ENCODE measurements at places on chromosomes 12 and 14. TPM values are rescaled to one million over a fixed set of nuclear protein-coding genes. Genes with fewer than 3 reads are reported as not detected.

CD163L1 gene
- 61.2 TPM for total RNA-seq

DLGAP5 gene
- total RNA-seq: 7.5 TPM

WDR89 gene
- total RNA-seq: 13.4 TPM

TRAFD1 gene
- 49.0 TPM for total RNA-seq

MYH6 gene
- total RNA-seq: not detected

A2M gene
- 425 TPM for total RNA-seq

COX8C gene
- total RNA-seq: not detected

GZMB gene
- 25.4 TPM for total RNA-seq

GRIP1 gene
- 4.9 TPM for total RNA-seq

AHNAK2 gene
- total RNA-seq: 0.95 TPM

SETD3 gene
- total RNA-seq: 70.0 TPM

DNA sequence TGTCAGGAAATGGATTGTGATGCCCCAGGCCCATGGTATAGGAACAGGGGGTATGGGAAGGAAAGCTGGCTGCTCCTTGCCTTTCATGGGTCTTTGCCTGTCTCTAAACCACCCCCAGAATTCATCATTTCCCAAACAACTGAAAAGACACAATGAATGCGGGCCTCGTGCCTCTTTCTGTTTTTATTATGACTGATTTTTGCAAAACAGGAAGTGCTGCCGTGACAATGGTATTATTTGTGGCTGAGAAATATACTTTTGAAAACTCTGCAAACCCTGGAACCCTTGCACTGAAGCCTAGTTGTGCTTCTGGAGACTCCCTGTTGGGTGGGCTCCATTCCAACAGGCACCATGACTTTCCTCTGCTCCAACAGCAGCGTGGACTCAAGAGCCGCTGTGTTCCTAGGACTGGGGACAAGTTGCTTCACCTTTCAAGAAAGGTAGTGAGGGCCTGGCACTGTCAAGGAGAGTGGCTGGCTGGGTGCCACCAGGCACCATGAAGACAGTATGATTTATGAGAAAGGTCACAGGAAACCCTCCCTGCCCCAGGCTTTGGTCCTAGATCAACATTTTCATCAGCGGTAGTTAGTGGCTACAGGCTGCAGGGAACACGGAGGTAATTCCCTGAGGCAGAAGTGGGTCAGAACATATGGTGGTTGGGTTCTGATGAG lies 4.8 kb upstream of the DGLUCY start:
- no peak overlapping the region for H3K4me3 ChIP-seq
- peaks cover 11% of the 10 kb centered on the region for H3K4me1 ChIP-seq
- DNase-seq: no peak
- peak overlapping the region; percentile 39 for H3K27ac ChIP-seq

DNA sequence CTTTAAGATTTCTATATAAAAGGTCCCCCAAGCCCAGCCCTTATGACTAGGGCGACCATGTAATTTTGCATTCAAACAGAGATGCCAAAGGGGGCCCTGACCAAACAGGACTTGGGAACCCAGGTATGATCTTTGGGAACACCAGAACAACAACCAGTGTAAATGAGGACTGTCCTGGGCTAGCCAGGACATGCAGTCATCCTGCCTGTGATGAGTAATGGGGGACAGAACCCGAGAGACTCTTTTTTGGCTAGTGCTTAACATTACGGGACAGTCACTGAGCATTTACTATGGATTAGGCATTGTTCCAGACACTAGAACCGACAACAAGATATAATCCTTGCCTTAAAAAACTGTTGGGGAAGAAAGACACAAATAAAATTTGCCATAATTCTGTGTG lies 337.3 kb downstream of the CACNA1C start:
- no peaks in the 10 kb centered on the region for H3K36me3 ChIP-seq

DNA sequence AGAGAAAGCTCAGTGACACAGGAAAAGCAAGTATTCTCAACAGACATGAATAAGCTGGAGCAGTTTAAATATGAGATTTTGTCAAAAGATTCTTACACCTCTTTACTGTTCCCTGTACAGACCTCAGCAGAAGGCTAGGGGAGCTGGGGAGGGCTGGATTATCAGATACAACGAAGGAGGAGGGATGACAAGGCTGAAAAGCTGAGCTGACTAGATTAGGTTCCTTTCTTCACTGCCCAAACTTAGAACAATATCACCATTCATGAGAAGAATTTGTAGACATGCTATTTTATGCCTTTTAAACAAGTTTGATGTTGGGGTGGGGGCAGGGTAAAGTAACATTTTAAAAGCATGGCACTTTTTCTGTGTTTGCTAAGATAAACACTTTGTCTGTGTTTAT lies 611.1 kb downstream of the AACS start:
- no peak overlapping the region for H3K4me3 ChIP-seq
- no peaks in the 10 kb centered on the region for H3K4me1 ChIP-seq
- no peaks in the 10 kb centered on the region for H3K27me3 ChIP-seq
- H3K27ac ChIP-seq: no peak overlapping the region
- DNase-seq: no peak
- no peaks in the 10 kb centered on the region for H3K36me3 ChIP-seq

DNA sequence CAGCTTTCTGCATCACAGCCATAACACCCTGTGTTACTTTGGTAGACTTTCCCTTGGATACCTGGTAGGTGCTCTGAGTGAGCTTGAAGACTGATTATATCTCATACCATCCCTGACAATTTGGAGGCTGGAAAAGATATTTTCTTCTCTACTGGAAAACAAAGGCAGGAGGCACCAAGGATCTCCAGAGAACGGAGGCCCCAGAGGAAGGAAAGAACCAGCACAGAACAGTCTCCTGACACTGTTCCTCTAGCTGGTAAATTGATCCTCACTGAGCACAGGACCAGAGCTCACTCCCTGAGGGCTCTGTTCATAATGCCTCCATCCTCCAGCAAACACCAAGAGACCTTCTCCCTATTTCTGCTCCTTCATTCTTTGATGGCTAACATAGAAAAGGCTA lies at the start of gene OR11G2:
Gene OR11G2, plus strand, starts transcription at position 301 of the 400 bp plus-strand sequence. CDS start 6,542 bp downstream, outside the sequence.
- H3K4me3 ChIP-seq: no peak within 1 kb of the TSS
- no peaks in the 10 kb centered on the region for H3K27me3 ChIP-seq
- no peaks in the 10 kb centered on the region for H3K36me3 ChIP-seq

DNA sequence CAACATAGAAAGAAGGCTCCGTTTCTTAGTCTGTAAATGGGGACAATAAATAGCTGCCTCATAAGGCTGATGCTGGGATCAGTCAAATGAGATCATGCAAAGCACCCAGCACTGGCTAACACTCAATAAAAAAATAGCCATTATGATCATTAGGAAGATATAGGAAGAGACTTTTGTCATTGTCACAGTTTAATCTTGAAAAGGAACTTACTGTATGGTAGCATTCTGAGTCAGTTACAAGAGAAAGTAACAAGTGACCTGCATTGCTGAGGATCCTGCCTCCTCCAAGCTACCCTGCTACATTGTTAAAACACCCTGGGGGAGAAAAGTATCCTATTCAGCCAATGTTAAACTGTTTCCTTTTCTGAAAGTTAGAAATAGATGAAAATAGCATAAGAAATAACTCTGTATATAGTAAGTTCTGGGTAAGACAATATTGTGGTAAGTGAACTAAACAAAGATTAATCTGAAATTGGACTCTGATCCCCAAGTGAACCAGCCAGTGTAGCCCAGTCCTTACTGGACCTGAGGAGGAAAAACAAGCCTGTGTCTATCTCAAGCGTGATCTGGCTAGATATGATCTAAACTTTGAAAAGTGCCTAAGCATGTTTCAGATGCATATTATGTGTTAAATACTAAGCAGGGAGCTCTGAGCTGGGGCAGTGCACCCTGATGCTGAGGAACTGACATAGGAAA lies 3.6 kb upstream of the NUDT4 start:
- no peaks in the 10 kb centered on the region for H3K27me3 ChIP-seq
- H3K4me1 ChIP-seq: peaks cover 8% of the 10 kb centered on the region
- H3K36me3 ChIP-seq: no peaks in the 10 kb centered on the region
- no peak for DNase-seq

- no peak for DNase-seq
- no peaks in the 10 kb centered on the region for H3K36me3 ChIP-seq
- H3K27ac ChIP-seq: no peak overlapping the region
Measured at GRCh38 chr12:103751600-103751999, 89.4 kb downstream of the NT5DC3 start.

DNA sequence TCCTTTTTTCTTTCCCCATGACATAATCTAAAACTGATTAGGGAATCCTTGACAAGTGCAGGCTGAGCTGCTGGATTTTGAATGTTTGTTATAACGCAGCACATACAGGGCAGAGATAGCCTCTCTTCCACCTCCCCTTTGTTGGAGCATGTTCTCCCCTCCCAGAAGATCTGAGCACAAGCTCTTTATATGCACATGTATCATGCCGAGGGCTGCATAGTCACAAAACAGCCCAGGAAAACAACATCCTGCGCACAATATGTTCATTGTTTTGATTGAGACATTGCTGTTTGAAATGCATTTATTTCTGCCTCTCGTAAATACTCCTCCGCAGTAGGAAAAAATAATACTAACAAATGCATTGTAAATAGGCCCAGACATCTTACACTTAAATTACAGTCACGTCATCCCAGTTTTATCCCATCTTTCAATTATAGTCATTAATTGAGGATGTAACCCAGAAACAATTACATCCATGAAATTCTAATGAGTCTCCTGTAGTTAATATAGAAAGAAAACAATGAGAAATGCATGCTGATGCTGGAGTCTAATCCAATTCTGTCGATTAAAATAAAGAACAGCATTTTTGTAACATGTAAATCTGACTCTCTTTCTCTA lies 401.8 kb downstream of the BTG1 start:
- no peak overlapping the region for H3K27ac ChIP-seq
- no peak overlapping the region for H3K4me3 ChIP-seq
- no peaks in the 10 kb centered on the region for H3K27me3 ChIP-seq
- DNase-seq: no peak
- H3K36me3 ChIP-seq: no peaks in the 10 kb centered on the region
- H3K4me1 ChIP-seq: no peaks in the 10 kb centered on the region

GRCh38 chr12:64900540-64900939 lies 76.1 kb downstream of the TBC1D30 start:
- H3K4me3 ChIP-seq: no peak overlapping the region
- DNase-seq: no peak

DNA sequence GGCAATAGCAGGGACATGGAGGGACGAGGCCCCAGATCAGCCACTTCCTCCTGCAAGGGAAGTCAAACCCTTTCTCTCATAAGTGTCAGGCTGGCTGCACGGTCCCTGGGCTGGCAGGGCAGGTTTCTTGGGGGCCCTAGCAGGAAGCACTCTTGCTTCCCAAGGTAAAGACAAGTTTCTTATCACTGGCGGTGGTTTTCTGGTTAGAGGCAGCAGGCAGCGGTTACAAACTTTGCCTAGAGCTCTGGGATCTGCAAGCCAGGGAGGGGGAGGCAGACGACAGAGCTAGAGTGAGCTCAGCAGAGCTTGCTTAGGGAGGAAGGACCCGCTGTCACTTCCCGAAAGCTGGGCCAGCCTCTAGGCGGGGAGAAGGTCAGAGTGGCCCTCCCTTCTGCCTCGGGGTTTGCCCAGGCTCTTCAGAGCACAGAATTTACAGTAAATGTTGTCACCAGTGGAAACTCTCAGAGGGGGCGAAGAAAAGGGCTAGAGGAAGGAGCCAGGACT lies 20.4 kb downstream of the BATF start:
- peaks cover 3% of the 10 kb centered on the region for H3K36me3 ChIP-seq
- H3K4me1 ChIP-seq: peaks cover 82% of the 10 kb centered on the region
- peak overlapping the region; percentile 51 for H3K4me3 ChIP-seq
- peak overlapping the region; percentile 85 for H3K27ac ChIP-seq
- DNase-seq: peak; percentile 96
- H3K27me3 ChIP-seq: no peaks in the 10 kb centered on the region

DNA sequence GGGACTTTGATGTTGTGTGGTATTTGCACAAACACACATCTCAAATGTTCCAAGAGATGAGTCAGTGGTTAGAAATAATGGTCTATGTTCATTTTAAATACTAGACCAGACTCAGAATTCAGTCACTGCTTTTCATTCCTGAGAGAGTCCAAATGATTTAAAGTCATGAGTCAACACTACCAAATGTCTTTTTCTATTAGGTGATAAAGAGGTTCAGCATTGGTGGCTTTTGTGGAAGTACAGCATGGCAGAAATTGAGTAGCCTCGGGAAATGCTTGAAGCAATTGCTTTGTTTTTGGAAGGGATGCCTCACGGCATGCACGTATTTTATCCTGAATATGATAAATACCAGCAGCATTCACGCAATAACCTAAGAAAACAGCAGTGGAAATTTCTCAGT lies 115.7 kb downstream of the DIO2 start:
- no peak overlapping the region for H3K27ac ChIP-seq
- H3K36me3 ChIP-seq: no peaks in the 10 kb centered on the region
- no peak for DNase-seq
- H3K4me1 ChIP-seq: no peaks in the 10 kb centered on the region

- H3K4me3 ChIP-seq: no peak overlapping the region
- H3K36me3 ChIP-seq: no peaks in the 10 kb centered on the region
- H3K27ac ChIP-seq: no peak overlapping the region
- no peaks in the 10 kb centered on the region for H3K27me3 ChIP-seq
Measured at GRCh38 chr12:76080017-76080728, 4.3 kb downstream of the NAP1L1 start.

DNA sequence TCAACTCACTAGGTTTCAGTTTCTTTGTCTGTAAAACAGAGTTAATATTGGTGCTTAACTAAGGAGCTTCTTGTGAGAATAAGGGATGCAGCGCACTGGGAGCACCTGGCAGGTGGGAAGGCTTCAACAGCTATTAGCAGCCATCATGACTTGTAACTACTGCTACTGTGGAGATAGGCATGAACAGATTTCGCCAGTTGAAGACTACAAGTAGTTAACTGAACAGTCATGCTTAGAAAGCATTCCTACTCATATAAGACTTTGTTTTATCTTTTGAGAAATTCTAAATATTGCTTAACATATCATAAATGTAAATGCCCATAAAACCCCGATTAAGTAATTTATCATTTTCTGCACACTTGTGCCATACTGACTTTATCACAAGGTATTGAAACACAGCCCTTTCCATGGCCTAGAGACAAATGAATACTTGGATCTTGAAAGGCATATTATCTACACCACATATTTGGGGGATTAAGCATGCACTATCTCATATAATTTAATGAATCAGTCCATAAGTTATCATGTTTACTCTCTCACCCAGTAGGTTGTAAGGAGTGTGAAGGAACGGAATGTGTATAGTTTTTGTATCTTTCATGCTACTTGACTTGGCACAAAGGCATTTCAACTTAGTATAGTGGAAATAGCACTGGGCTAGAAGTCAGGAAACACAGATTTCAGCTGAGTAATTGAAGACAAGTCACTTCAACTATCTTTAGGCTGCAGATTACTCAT lies 16.1 kb downstream of the NTN4 start:
- DNase-seq: no peak
- no peaks in the 10 kb centered on the region for H3K27me3 ChIP-seq

GRCh38 chr14:104981699-104982541 lies 3.7 kb upstream of the CLBA1 start:
- peaks cover 26% of the 10 kb centered on the region for H3K4me1 ChIP-seq
- H3K27me3 ChIP-seq: peaks cover 12% of the 10 kb centered on the region
- H3K27ac ChIP-seq: no peak overlapping the region
- no peak overlapping the region for H3K4me3 ChIP-seq
- no peaks in the 10 kb centered on the region for H3K36me3 ChIP-seq

Data from spleen (tissue), 13 donors.